ENCODE measurements at places on chromosomes 7 and 10.

DNA sequence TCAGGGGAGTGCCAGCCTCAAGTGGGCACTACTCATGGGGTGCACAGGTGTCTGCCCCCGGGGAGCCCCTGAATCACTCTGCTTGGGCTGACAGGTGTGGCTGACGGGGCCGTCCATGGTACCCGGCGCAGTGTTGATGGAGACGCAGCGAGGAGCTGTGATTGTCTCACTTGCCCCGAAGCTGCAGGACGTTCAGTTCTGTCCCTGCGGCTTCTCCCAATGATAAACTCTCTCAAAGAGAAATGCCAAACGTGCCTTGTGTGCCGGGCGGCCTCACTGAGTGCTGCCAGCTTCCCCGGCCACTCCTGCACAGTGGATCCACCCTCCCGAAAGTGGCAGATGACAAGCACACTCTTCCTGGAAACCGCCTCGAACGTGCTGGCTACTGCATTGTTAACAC lies 203.2 kb downstream of the DNAJB6 start:
- no peak for DNase-seq

- no peak for DNase-seq
These were observed 3.3 kb upstream of the ASB4 start for GRCh38 chr7:95482424-95482823.

GRCh38 chr10:11462071-11462470 lies 149.4 kb downstream of the USP6NL start:
- no peak for DNase-seq

DNA sequence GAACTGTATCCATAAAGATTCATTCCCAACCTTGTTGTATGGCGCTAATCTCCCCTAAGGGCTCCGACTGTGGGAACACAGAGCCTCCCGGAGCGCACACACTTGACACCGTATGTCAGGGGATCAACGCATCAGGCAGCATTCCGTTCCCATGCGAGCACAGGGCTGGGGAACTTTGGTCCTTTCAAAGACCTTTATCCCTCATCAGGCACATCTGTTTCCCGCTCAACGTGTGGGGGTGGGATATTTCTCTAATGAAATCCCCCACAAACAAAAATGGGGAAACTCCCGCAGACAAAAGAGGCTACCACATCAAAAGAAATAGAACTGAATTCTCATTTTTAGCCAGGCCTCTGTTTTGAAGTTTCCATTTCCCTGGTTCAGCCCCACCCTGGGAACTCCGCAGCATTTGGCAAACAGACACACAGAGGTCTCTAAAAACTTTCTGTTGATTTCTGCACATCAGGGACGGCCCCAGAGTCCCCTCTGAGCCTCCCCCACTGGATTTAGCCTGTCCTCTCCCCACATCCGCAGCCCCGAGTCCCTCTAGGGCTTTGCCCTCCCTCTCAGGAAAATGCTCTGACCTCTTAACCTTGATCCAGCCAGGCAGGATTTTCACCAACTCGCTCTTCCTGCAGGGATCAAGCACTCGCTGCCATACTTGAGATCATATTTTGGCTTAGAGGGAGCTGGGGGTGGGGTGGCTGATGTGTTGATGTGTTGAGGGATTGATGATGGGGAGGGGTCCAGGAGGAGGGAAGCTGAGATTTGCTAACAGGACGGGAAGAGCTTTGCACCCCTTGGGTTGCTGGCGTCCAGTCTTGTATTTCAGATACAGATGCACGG lies 6.6 kb downstream of the CPA5 start:
- no peak for DNase-seq

GRCh38 chr10:116097239-116097784 lies 175.7 kb downstream of the GFRA1 start:
- DNase-seq: no peak

DNA sequence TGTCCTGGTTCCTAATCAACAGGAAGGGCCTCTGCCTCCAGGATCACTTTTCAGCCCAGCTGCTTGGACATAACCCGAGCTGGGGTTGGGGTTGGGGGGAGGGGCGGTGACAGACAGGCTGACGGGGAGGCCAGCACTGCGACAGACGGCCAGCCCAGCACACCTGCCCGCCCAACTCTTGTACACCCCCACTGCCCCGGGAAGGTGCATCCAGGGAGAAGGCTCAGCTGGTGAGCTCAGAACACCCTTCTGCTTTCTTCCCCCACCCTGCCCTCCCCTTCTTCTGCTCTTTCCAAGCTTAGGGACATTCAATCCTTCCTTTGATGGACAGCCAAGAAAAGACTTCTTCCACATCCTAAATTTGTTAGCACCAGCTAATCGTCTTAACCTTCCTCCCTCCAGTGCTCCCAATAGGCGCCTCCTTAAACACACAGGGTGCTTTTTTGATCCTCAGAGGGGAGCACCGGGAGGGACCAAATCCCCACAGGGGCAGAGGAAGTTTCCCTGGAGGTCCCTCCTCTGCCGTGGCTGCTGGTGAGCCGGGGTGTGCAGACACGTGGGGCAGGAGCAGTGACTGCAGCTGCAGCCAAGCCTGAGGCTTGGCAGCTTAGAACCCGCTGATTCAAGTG lies 44.7 kb downstream of the COL13A1 start:
- no peak for DNase-seq
